ENCODE measurements at places on chromosomes 7 and 10. TPM values are rescaled to one million over a fixed set of nuclear protein-coding genes. Genes with fewer than 3 reads are reported as not detected.

GRCh38 chr10:102542800-102543418 is 39.1 kb downstream of the SUFU start:
- DNase-seq, result no peak

The LGI1 gene
- not detected for total RNA-seq

The SPDYE9 gene
- total RNA-seq, result not detected

The ABCC2 gene
- 0.24 TPM for total RNA-seq
